ENCODE measurements at places on chromosomes 7 and 10. TPM values are rescaled to one million over a fixed set of nuclear protein-coding genes. Genes with fewer than 3 reads are reported as not detected.

GRCh38 chr10:110619514-110620397, 24.4 kb upstream of the RBM20 start:
- DNase-seq: no peak

- no peak for DNase-seq
These were observed 400.0 kb upstream of the RNF32 start for GRCh38 chr7:156240532-156240931.

DNA sequence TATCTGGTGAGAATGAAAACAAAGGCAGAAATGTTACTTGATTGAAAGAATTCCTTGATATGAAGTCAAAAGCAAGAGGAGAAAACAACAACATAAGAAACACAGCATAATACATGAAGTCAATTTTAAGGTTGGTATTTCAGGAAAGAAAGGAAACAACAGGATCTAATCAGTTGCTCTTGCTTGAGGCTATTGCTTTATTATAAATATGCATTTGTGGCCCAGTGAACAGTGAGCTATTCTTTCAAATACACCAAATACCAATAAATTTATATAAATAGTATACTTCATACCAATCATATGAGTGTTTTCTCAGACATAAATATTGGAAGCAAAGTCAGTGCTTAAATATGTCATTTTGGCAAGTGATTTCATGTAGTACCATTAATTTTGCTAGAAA, 806.6 kb downstream of the NXPH1 start:
- no peak for DNase-seq

GRCh38 chr7:23349484-23350157, 50.5 kb downstream of the MALSU1 start:
- no peak for DNase-seq

DNA sequence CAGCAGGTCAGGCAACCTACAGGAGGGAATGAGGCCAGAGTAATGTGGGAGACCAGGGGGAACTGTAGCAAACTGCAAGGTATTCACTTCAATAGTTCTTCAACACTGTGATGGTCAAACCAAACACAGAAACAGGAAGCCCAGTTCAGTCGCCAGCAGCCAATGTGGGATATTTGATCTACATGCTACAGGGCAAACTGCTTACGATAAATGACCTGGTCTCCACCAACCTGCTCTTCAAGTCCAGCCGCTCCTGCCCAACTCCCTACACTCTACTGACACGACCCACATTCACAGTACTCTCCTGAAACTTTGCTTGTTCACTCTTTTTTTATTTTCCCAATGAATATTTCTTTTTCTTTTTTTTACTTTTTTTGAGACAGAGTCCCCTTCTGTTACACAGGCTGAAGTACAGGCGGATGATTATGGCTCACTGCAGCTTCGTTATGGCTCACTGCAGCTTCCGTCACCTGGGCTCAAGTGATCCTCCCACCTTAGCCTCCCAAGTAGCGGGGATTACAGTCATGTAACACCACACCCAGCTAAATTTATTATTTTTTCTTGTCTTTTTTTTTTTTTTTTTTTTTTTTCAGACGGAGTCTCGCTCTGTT, 42.1 kb downstream of the MDH2 start:
- no peak for DNase-seq

DNA sequence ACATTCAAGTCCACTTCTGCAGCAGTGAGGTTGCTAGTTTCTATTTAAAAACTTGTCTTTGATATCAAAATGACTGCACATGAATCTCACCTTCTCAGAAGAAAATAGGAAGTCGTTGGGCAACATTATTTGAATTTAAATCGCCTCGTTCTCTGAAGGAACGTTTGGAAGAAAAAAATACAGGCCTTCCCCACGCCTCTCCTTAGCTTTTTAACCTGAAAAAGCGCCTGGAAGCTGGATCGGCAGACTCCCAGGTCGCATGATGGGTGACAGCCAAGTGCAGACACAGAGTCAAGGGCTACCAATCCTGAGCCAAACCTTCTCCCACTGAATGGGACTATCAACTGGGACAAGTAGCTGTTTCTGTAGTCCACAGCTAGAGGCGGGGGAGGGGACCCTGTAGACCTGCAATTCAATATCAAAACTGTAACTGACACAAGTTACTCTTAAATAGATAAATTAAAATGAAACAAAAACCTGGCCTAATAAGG, 2.2 kb downstream of the FAM53B start:
- DNase-seq: no peak

GRCh38 chr7:33882040-33882837, 23.1 kb upstream of the BMPER start:
- no peak for DNase-seq

DNA sequence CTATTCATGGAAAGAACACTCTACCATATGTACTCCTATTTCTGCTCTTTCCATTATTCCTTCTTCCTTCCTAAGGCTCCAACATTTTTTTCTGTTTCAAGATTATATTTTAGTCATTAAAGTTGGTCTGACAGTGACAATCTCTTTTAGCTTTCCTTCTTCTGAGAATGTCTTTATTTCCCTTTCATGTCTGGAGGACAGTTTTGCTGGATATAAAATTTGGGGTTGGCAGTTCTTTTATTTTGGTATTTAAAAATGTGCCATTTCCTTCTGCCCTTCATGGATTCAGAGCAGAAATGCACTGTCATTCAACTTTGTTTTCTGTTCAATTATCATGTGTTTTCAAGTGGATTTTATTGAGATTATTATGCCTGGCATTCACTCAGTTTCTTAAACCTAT, 53.1 kb downstream of the VSTM4 start:
- DNase-seq: no peak

GRCh38 chr10:71246591-71247413, 34.4 kb downstream of the UNC5B start:
- no peak for DNase-seq

DNA sequence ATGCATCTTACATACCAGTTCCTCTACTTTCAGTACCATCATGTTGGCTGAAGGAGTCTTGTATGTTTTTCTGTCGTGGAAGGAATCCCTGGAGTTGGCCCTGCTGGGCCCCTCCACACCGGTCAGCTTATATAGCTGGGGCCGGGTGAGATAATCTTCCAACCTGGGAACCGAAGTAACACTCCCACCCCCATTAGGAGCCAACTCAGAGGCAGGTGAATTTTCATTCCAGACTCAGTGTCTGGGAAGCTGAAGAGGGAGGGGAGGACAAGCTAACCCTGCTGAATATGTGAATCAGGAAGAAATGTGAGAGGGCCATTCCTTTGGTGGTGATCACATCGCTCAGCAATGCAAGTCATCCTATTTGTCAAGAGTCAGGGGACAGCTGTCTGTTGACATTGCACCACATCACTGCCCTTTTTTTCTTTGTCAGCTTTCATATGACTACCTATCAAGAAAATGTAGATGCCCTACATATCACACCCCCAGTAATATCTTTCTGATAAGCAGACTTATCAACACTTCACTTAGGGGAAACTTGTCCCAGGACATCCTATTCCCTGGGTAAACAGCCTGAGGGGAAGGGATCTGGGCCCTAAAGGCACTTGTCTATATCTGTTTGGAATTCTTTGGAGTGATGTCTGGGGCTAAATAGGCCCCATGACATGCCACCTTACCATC, at the start of gene ANKRD1:
ANKRD1 (minus strand) TSS at position 102 of the 681 bp plus-strand sequence; CDS start at position 42, 60 bp downstream.
- DNase-seq: no peak

Gene HTR5A
- not detected for polyA plus RNA-seq

Gene FAM25A
- polyA plus RNA-seq: not detected

Gene DYNC1I1
- polyA plus RNA-seq: 0.62 TPM

Gene MRLN
- polyA plus RNA-seq: 0.55 TPM

Gene LRRC27
- 23.6 TPM for polyA plus RNA-seq

Gene SLC39A12
- not detected for polyA plus RNA-seq

Gene TAS2R38
- not detected for polyA plus RNA-seq

Gene CNPY1
- not detected for polyA plus RNA-seq

Gene POMZP3
- 18.7 TPM for polyA plus RNA-seq

All from left renal cortex interstitium (tissue), 4 donors.